CMK (cell line): ENCODE measurements at places on chromosomes 7 and 10.

- DNase-seq, result no peak
Observed at GRCh38 chr7:79711660-79712059, 258.2 kb upstream of the MAGI2 start.

- no peak for DNase-seq
Observed at GRCh38 chr10:70926226-70927000, 38.0 kb upstream of the PCBD1 start.

DNA sequence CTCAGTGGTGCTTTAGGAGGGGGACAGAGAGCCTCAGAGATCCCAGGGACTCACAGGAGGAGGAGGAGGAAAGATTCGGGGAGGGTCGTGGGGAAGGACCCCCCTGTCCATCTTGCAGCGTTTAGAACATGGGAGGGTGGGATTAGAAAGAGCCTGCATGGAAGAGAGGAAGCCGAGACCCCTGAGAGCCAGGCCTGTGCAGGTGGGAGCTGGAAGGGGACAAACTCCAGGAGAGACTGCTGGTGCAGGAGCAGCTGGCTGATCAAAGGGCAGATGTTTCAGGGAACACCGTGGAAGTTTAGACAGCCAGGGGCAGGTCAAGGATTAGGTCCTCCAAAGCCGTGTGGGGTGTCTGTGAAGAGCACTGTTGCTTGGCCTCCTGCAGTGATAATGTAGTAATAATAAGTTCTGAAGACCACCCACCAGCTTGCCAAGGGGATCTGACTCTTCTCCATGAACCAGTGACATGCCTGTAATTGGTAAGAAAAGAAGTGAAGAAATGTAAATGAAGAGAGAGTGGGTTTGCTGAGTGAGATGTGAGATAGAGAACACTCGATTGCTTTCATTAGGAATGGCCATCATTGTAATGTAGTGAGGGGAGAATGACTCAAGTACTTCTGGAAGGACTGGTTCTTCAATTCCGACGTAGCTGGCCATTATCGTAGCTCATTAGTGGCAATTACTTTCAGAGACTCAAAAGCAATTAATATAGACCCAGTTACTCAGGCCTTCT lies 425.6 kb downstream of the PAXIP1 start:
- DNase-seq, result no peak

DNA sequence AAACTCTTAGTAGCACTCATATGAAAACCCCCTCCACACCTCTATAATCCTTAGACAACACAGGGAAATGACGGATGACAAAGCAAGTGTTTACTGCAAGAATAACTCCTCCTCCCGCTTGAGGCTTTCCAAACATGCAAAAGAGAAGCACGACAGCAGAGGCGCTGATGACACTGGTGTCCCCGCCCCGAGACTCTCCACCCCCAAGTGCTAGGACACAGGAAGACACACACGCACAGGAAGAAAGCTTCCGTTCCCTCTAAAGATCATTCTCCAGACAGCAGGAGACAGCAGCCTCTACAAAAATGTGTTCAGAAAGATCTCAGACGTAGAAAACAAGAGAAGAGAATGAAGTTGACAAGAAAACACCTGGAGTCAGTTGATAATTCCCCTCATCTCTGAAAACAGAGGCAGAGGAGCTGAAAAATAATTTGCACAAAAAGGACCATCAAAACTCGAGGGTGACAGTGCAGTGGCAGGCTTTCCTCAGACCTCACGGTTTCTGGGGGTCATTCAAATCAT lies 90.2 kb downstream of the DLG5 start:
- peak; percentile 88 for DNase-seq

GRCh38 chr10:15370212-15370855 lies 755 bp downstream of the FAM171A1 start:
- DNase-seq, result no peak

GRCh38 chr7:86747698-86748097 lies 104.0 kb downstream of the GRM3 start:
- no peak for DNase-seq

GRCh38 chr10:12531305-12532220 lies 182.2 kb downstream of the CAMK1D start:
- DNase-seq, result no peak

DNA sequence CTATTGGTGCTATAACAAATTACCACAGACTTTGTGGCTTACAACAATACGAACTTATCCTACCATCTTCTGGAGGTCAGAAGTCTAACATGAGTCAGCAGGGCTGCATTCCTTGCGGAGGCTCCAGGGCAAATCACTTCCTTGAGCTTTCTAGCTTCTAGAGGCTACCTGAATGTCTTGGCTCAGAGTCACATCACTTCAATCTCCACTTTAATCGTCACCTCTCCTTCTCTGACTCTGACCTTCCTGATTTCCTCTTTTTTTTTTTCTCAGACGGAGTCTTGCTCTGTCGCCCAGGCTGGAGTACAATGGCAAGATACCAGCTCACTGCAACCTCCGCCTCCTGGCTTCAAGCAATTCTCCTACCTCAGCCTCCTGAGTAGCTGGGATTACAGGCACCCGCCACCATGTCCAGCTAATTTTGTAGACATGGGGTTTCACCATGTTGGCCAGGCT lies 44.6 kb upstream of the ANAPC16 start:
- peak; percentile 14 for DNase-seq

GRCh38 chr10:12327074-12327473 lies 22.3 kb upstream of the CAMK1D start:
- DNase-seq, result no peak

DNA sequence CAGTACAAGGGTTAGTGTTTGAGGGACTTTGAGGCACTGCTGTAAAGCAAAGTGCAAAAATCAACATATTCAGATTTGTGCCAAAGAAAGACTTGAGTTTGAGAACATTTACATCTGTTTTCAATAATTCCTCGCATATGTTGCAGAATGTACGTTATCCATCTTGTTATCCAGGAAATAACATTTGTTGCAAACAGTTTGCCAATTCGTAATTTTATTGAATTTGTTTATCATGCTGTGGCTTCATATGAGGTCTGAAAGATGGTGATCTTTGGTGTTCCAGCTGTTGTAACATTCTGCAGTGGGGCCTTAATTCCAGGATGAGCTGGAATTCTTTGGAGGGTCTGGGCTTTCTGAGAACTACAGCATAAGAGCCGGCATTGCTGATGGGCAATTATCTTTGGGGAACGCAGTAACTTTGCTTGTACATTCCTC lies 396.2 kb downstream of the LRMDA start:
- DNase-seq, result no peak

- DNase-seq, result no peak
Observed at GRCh38 chr7:80153446-80153845, 18.8 kb downstream of the GNAI1 start.

DNA sequence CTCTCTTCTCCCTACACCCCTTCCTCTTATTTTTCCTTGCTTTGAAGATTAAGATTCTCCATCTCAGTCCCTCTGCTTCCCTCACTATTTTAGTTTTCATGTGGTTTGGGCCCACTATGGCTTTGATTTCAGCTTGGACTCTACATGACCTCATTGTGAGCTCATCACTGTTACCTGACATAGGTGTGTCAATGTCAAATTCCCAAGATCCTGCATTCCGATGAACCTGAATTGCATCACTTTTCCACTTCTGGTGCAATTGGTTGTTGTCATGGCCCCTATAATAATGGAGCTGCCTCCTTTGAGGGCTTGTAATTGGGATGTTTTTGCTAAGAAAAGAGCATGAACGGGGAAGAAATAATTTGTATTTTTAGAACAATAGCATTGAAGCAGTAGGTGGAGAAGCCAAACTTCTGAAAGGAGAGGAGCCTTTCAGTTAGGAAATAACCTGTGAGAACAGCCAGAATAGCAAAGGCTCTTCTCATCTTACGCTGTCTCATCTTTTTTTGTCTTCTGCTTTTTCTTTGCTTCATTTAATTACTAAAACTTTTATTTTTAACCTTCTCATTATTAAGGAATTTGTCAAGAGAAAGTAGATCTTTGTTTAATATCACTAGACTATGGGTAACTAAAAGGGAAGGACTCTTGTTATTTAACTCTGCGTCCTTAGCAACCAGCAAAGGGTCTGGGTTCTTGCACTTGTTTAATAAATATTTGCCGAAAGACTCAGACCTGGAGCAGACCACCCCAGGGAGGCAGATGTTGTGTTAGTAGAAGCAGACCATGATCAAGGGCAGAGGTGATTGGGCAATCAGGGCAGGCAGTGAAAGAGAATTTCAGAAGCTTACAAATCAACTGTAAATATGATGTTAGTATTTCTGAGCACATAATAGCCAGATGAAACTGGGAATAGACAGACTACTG lies 95.4 kb downstream of the TES start:
- DNase-seq, result no peak

GRCh38 chr7:39086638-39087360 lies 109.1 kb downstream of the POU6F2 start:
- no peak for DNase-seq

GRCh38 chr7:129890090-129890489 lies 62.7 kb downstream of the UBE2H start:
- no peak for DNase-seq

DNA sequence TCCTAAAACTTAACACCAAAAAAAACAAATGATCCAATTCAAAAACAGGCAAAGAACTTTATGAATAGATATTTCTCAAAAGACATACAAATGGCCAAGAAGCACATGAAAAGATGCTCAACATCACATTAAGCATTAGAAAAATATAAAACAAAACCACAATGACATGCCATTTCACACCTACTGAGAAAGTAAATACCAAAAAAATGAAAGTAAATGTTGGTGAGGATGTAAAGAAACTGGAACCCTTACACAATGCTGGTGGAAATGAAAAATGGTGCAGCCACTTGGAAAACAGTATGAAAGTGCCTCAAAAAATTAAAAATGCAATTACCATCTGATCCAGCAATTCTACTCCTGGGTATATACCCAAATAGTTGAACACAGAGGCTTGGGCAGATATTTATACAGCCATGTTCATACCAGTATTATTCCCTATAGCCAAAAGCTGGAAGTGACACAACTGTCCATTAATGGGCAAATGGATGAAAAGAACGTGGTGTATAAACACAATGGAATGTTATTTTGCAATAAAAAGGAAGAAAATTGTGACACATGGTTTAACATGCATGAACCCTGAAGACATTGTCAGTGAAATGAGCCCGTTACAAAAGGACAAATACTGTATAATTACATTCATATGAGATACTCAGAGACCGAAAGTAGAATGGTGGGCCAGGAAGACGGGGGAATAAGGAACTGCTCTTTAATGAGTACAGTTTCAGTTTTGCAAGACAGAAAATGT lies 89.0 kb downstream of the JMJD1C start:
- DNase-seq, result no peak

- DNase-seq, result no peak
Observed at GRCh38 chr10:117546020-117546580, 3.6 kb downstream of the EMX2 start.

DNA sequence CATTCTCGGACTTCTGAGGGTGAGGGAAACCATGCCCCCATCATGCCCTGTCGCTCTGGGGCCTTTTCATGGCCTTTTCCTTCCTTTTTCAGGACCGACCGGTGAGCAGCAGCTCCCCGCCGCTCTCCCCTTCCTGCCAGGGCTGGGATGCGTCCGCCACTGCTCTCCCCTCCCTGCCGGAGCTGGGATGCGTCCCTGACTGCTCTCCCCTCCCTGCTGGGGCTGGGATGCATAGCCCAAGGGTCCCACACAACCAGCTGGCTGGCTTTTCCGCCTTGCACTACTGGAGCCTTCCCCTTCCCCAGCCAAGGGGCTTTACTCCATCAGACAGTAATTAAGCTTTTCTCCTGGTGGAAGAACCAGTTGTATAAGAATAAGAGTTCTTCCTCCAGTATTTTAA lies 129.7 kb upstream of the COBL start:
- no peak for DNase-seq

DNA sequence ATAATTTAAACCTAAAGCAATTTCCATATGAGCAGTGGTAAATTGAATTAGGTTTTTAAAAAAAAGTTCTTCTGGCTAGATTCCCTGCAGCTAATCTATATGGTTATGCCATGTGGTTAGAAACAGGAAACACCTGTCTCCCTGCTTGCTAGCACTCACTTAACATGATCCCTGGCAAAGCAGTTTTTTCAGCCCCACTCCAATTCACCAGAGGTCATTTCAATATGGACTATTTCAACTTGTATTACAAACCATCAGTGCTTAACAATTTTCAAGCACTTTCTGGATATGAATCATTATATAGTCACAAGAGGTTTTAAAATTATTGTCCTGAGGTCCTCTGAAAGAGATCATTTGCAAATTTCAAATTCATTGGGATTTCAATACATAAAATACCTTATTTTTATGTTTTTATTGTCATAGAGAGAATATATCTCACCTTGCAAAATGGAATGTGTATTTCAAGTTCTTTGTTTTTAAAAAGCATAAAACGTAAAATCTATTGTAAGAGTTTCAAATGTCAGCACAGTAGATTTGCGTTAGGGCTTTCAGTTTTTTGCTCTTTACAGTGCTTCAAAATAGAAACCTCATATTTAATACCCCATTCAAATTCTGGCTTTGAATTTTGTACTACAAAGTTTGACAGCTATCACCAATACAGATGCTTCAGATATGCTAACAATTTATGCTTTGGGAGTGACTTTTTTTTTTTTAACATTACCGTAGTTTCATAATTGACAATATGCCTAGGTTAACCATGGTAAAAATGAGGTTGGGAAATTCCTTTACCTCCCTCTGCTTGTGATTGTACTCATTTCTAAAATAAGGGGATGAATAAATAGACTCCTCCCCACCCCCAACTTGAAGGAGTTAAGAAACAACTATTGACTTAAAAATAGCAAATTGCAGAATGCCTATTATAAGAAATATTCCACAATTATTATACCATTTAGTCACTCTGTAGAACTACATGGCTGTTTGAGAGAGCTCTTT lies 117.5 kb upstream of the HGF start:
- peak; percentile 25 for DNase-seq

- no peak for DNase-seq
Observed at GRCh38 chr7:17385612-17386011, 87.2 kb downstream of the AHR start.

DNA sequence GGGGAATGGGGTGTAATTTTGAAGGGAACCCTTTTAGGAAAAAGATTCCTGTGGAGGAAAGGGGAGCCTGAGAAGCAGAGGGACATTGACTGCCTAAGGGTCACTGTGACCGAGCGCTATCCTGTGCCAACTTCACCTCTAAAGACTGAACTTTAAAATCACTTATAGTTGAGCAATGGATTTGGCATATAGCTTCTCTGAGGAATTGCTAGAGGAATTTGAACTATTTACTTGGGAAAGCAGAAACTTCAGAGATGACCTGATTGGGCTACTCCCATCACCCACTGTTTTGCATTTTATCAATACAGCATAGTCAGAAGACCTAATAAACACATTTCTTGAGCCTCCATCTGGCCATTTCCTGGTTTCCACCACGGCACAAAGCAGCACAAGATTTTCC lies 23.7 kb upstream of the WNT16 start:
- DNase-seq, result no peak

DNA sequence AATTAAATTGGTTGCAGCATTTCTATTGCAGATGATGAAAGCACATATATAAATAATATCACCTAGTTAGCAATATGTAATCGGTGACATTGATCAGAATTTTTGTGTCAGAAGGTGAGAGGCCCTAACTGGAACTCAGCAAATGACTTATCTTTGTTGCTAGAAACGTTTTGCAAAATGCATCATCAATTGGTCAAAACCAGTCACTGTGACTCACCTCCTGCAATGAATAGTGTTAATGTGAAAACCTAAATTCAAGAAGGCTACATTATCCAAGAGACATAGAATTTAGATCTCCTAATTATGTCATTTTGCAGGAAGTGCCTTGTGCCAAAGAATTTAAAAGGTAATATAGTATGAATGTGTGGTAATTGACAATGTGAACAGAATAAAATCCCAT lies 9.8 kb upstream of the PNLIPRP3 start:
- no peak for DNase-seq
